Skeletal muscle cell (primary cell): ENCODE measurements at places on chromosomes 16 and 17.

DNA sequence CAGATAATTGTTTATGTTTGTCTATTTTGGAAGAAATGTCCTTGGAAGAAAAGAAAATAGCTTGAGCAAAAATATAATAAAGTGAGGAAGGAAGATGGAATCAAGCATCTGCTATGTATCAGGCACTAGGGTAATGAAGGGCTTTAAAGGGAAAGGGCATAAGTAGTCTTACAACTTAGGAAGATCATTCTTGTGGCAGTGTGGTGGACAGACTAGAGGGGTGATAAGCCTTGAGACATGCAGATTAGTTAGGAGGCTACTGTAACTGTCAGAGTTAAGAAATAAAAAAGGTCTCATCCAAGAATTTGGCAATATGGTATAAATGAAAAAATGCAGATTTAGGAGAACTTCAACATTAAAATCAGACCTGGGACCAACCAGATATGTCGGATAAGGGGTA lies 14.9 kb downstream of the FAM222B start:
- no peak for DNase-seq

- DNase-seq = no peak
Observed at GRCh38 chr17:30351735-30352134, 17.9 kb upstream of the TMIGD1 start.

GRCh38 chr17:19647697-19648474 lies 665 bp upstream of the ALDH3A2 start:
- no peak for DNase-seq

GRCh38 chr17:5631958-5632590 lies 47.8 kb upstream of the NLRP1 start:
- DNase-seq = no peak

DNA sequence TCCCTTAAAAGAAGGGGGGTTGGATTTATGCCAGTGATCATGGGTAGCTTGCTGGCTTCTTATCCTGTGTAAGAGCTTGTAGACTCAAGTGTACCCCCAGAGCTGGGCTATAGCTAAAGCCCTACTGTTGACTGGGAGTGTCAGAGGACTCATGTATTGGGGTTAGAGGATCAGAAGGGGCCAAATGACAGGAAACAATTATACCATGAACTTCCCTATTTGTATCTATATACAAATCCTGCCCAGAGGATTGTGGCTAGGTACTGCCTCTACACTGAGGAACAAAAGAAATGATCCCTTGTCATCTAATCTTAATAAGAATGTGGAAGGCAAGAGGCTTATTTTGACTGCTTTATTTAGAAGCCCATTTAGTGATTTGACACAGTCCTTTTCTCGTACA lies 14.3 kb downstream of the ZP2 start:
- no peak for DNase-seq

DNA sequence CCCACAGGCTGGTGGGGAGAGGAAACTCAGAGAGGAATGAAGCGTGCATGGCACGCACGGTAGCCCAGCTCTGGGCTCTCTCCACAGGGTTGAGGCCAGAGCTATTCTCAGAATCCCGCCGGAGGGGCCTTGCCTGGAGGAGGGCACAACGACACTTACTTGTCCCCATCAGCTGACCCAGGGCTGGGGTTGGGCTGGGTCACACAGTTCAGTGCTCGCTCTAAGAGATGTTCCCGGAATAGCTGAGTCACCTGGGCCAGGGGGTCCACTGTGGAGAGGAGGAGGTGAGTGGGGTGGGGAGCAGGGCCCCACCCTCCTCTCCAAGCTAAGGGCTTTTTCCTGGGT lies 21.8 kb downstream of the SREBF1 start:
- DNase-seq = no peak

DNA sequence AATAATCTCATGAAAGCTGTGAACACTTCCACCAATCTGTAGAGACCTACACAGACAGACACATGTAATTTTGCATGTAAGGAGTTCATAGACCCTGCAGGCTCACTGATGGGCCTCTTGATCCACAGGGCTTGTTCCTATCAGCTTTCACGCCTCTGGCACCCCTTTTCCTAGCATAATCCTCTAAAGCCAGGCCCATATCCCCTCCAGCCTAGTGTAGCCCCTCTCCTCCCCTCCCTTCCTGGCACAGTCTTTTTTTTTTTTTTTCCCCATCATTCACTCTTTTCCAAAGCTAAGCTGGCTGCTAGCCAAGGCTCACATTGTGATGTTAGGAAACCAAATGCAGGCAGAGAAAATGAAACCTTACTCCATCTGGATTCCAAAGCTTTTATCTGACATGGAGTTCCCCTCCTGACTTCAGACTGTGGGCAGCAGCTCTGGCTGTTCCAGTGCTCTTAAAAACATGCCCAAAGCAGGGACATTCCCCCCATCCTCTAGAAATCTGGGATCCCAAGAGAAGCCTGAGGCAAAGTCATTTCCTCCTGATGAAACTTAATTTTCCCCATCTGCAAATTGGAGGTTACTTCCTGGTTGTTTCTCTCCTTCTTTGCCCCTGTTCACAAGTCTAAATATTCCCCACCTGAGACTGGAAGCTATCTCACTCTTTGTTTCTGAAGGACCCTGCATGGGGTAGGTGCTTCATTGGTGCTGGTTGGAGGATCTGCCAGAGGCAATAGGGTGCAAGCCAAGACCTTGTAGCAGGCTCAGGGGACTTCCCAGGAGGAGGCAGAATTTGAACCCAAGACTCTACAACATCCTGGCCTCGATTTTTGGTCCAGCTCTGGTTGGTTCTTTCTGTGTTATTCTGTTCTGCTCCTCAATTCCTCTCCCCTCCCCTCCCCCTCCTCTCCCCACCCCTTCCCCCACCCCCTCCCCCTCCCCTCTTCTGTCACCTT lies 9.9 kb upstream of the CCL5 start:
- DNase-seq = no peak

DNA sequence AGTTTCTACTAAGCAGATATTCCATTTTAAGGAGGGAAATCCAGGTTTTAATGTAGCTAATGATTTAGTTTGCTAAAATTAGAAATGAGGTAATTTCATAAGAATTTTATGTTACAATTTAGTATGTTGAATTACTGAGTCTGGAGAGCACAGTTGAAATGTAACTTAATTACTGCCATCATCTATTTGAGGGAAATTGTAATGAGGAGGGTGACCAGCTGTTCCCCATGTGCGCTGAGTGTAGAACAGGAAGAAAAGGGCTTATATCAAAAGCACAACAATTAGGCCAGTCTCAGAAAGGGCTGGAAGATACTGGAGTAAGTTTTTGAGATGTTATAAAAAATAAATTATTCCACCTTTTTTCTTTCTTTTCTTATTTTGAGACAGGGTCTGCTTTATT lies 735.1 kb upstream of the GOT2 start:
- no peak for DNase-seq
